ENCODE measurements at places on chromosomes 13 and 19. TPM values are rescaled to one million over a fixed set of nuclear protein-coding genes. Genes with fewer than 3 reads are reported as not detected.

DNA sequence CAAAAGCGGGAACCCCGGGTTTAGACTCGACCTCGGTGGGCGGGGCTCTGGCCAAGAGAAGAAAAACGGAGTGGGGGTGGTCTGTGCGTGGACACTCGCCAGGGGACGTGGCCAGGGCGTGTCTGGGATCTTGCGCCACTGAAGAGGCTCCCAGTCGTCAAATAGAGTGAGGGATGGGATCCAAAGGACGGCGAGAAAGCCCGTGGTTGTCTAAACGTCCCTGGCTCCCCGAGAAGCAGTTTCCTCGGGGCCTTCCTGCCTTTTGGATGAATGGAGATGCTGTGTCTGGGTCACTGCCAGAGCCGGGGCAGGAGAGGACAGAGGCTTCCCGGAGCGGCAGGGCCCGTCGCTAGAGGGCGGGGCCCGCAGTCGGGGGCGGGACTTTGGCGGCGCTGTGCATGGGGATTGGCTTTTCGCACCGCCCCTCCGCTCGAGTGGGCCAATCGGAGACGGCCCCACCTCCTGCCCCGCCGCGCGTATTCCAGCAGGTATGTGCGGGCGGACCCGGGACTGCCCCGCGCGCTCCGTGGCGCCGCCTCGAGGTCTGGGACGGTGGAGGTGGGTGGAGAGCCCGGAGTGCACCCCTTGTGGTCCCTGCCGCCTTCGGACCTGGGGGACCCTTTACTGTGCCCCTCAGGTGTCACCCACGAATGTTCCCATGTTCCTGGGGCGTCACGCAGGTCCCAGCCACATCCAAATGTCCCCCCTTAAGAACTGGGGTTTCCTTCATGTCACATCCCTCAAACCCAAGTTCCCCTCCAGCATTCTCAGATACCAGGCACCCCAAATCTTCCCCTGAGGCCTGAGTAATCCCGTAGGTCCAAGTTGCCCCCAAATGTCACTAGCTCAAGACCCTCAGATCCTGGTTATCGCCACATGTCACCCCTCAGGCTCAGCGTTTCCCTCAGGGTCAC, 38.3 kb downstream of the ZSWIM4 start:
- peak overlapping the region; percentile 90 for H3K4me3 ChIP-seq
- peak; percentile 92 for DNase-seq
- H3K27ac ChIP-seq, result peak overlapping the region; percentile 86
- peaks cover 45% of the 10 kb centered on the region for H3K4me1 ChIP-seq

Gene YIF1B
- 28.7 TPM for total RNA-seq

- H3K4me3 ChIP-seq, result no peak overlapping the region
- no peaks in the 10 kb centered on the region for H3K27me3 ChIP-seq
- no peak overlapping the region for H3K27ac ChIP-seq
- H3K36me3 ChIP-seq, result peaks cover 53% of the 10 kb centered on the region
Measured at GRCh38 chr19:51521781-51522180, 9.7 kb downstream of the SIGLEC6 start.

Gene SIPA1L3
- total RNA-seq, result 145 TPM

GRCh38 chr19:42093926-42094325, 18.0 kb downstream of the ZNF574 start:
- H3K36me3 ChIP-seq, result peaks cover 76% of the 10 kb centered on the region
- H3K4me1 ChIP-seq, result peaks cover 31% of the 10 kb centered on the region
- no peaks in the 10 kb centered on the region for H3K27me3 ChIP-seq
- H3K27ac ChIP-seq, result peak overlapping the region; percentile 24

- no peak overlapping the region for H3K27ac ChIP-seq
- H3K27me3 ChIP-seq, result no peaks in the 10 kb centered on the region
- H3K4me1 ChIP-seq, result peaks cover 23% of the 10 kb centered on the region
- H3K4me3 ChIP-seq, result no peak overlapping the region
- DNase-seq, result no peak
Measured at GRCh38 chr19:52694921-52695320, 39.9 kb downstream of the ZNF611 start.

Gene SELENOV
- not detected for total RNA-seq

DNA sequence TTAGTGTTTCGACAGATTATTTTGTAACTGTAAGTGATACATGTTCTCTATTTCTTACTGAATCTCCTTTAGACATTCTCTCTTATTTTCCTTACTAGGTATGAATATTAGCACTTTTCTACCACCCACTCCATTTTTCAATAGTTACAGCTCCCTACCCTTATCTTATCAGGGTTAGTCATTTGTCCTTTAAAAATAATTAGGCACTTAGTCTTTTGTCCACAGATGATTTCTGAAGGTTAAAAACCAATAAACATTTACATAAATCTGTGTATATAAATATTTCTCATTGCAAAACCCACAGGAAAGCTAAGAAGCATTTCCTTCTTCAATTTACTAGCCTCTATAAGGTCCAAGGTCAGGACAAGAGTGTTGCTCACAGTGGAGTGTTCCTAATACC, 624.1 kb upstream of the MIR17HG start:
- H3K4me1 ChIP-seq, result no peaks in the 10 kb centered on the region
- no peaks in the 10 kb centered on the region for H3K36me3 ChIP-seq
- H3K4me3 ChIP-seq, result no peak overlapping the region

- H3K36me3 ChIP-seq, result peaks cover 24% of the 10 kb centered on the region
- H3K4me3 ChIP-seq, result peak overlapping the region; percentile 33
- peaks cover 7% of the 10 kb centered on the region for H3K27me3 ChIP-seq
- H3K4me1 ChIP-seq, result peaks cover 45% of the 10 kb centered on the region
- H3K27ac ChIP-seq, result peak overlapping the region; percentile 46
Measured at GRCh38 chr19:53877361-53877766, 4.6 kb upstream of the PRKCG start.

DNA sequence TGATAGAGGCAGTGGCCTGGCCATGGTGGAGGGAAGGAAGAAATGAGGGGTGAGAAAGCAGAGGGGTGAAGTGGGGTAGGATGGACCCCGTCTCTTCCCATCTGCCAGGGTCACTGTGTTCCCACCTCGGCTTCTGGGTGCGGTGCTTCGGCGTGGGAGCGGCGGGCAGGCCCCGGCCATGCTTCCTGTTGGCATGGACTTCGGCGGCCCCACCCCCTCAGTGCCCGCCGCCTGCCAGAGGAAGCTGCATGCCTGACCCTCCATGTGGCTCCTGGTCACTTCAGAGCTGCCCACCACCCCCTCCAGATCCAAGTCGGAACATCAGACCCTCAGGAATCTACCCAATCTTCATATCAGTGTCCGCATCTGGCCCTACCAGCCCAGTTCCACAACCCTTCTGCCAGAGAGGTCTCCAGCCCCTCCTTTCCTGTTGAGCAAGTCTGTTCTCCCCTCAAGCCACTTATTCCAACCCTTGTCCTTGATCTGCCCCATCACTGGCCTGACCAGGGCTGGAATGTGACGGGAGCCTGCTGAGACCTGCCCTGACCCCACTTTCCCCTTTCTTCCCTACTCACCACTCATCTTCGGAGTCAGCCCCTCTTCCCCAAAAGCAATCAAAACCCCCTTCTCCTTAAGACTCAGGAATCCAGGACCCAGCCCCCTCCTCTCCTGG, 1.5 kb downstream of the KCNN4 start:
- peak overlapping the region; percentile 94 for H3K27ac ChIP-seq
- H3K36me3 ChIP-seq, result peaks cover 47% of the 10 kb centered on the region
- peak overlapping the region; percentile 88 for H3K4me3 ChIP-seq
- DNase-seq, result no peak
- peaks cover 81% of the 10 kb centered on the region for H3K4me1 ChIP-seq

- peaks cover 42% of the 10 kb centered on the region for H3K4me1 ChIP-seq
- H3K4me3 ChIP-seq, result no peak overlapping the region
- H3K27ac ChIP-seq, result no peak overlapping the region
- no peak for DNase-seq
Measured at GRCh38 chr13:97234236-97234635, 12.1 kb downstream of the MBNL2 start.

DNA sequence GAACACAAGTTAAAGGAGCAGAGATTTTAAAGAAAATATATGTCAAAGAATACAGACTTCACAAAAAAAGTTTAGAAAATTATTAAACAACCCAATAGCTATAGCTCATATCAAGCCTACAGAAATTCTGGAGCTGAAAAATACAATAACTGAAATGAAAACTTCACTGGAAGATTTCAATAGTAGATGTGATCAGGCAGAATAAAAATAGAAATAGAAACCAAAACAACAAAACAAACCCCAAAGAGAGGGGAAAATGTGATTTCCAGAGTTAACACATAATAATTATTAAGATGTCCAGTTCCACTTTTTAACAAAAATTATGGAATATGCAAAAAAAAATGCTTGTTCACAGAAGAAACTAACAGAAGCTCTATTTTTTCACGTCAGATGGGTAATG, 23.6 kb downstream of the LRRC63 start:
- no peaks in the 10 kb centered on the region for H3K4me1 ChIP-seq
- no peak for DNase-seq
- peaks cover 17% of the 10 kb centered on the region for H3K27me3 ChIP-seq
- H3K4me3 ChIP-seq, result no peak overlapping the region
- peaks cover 9% of the 10 kb centered on the region for H3K36me3 ChIP-seq
- H3K27ac ChIP-seq, result no peak overlapping the region

Gene RDH8
- not detected for total RNA-seq

- no peak for DNase-seq
- peaks cover 42% of the 10 kb centered on the region for H3K36me3 ChIP-seq
- H3K27ac ChIP-seq, result no peak overlapping the region
- H3K4me3 ChIP-seq, result no peak overlapping the region
- no peaks in the 10 kb centered on the region for H3K27me3 ChIP-seq
Measured at GRCh38 chr13:94620286-94620896, 18.7 kb downstream of the GPR180 start.

- peak within 1 kb of the TSS; percentile 88 for H3K4me3 ChIP-seq
- H3K4me1 ChIP-seq, result peaks cover 18% of the 10 kb centered on the region
- no peaks in the 10 kb centered on the region for H3K27me3 ChIP-seq
- H3K27ac ChIP-seq, result peak within 1 kb of the TSS; percentile 77
- peaks cover 5% of the 10 kb centered on the region for H3K36me3 ChIP-seq
- no peak for DNase-seq
Measured at GRCh38 chr19:531753-532560, at the start of gene CDC34. Gene CDC34 (plus strand): TSS chr19:531760. CDS start chr19:531932, 172 bp downstream.

Gene ZNF208
- total RNA-seq, result 10.5 TPM

DNA sequence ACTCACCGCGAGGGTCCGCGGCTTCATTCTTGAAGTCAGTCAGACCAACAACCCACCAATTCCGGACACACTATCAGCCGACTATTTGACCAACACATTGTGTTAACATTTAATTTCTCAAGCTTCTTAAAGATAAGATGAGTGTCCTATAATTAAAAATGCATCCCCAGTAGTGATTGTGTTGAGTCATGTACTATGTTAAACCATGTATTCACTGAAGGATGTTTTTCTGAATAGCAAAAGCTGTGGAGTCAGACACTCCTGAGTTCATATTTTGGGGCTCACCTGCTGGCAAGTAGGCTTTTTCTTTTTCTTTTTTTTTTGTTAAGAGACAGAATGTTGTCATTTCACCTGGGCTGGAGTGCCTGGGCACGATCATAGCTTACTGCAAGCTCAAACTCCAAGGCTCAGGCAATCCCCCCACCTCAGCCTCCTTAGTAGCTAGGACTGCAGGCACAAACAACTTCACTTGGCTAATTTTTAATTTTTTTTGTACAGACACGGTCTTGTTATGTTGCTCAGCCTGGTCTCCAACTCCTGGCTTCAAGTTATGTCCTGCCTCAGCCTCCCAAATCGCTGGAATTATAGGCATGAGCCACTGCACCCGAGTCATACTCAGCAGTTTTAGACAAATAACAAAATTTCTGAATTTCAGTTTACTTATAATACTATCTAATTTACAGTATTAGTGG, 606.9 kb downstream of the PCDH9 start:
- no peak overlapping the region for H3K27ac ChIP-seq
- no peaks in the 10 kb centered on the region for H3K36me3 ChIP-seq
- no peaks in the 10 kb centered on the region for H3K4me1 ChIP-seq

GRCh38 chr19:51861870-51862622, 25.7 kb downstream of the ZNF577 start:
- no peaks in the 10 kb centered on the region for H3K4me1 ChIP-seq
- no peak for DNase-seq
- H3K4me3 ChIP-seq, result no peak overlapping the region
- H3K27me3 ChIP-seq, result no peaks in the 10 kb centered on the region
- peaks cover 56% of the 10 kb centered on the region for H3K36me3 ChIP-seq
- H3K27ac ChIP-seq, result no peak overlapping the region

Gene TEKTIP1
- 8.1 TPM for total RNA-seq

GRCh38 chr19:33550768-33551167, 29.2 kb upstream of the PEPD start:
- no peaks in the 10 kb centered on the region for H3K27me3 ChIP-seq
- no peaks in the 10 kb centered on the region for H3K4me1 ChIP-seq

DNA sequence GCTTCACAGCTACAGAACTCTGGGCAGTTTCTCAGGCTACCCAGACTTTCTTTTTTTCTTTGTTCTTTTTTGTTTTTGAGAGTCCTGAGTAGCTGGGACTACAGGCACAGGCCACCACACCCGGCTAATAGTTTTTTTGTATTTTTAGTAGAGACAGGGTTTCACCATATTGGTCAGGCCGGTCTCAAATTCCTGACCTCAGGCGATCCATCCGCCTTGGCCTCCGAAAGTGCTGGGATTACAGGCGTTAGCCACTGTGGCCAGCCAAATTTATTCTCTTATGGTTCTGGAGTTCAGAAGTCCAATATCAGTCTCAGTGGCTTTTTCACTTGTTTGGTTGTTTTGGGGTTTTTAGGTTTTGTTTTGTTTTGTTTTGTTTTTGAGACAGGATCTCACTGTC, 12.4 kb downstream of the MEIOSIN start:
- no peaks in the 10 kb centered on the region for H3K36me3 ChIP-seq
- no peak overlapping the region for H3K27ac ChIP-seq
- no peaks in the 10 kb centered on the region for H3K4me1 ChIP-seq
- DNase-seq, result no peak
- no peak overlapping the region for H3K4me3 ChIP-seq
- peaks cover 21% of the 10 kb centered on the region for H3K27me3 ChIP-seq

GRCh38 chr13:59931621-59932020, 232.1 kb downstream of the DIAPH3 start:
- no peak overlapping the region for H3K4me3 ChIP-seq
- no peak overlapping the region for H3K27ac ChIP-seq
- H3K27me3 ChIP-seq, result no peaks in the 10 kb centered on the region

- H3K27ac ChIP-seq, result no peak overlapping the region
- H3K4me3 ChIP-seq, result no peak overlapping the region
- no peaks in the 10 kb centered on the region for H3K4me1 ChIP-seq
- no peaks in the 10 kb centered on the region for H3K27me3 ChIP-seq
- DNase-seq, result no peak
Measured at GRCh38 chr13:106859533-106859904, 291.6 kb upstream of the ARGLU1 start.

DNA sequence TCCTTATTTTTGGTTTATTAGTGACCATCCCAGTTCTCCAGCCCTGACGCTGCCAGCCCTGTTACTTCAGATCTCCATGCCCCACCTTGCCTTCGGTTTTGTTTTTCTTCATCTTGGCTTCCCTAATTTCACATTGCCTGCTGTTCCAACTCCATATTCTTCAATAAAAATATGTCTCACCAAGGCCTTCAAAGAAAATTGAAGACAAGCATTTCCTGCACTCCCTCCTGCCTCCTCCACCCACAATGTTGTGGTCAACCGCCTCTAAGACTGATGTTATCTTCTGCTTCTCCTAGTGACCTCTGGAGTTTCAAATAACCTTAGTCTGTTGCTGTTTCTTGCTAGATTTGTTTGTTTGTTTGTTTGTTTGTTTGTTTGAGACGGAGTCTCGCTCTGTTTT, 14.6 kb downstream of the PLD3 start:
- H3K27ac ChIP-seq, result no peak overlapping the region
- peaks cover 6% of the 10 kb centered on the region for H3K36me3 ChIP-seq
- H3K4me3 ChIP-seq, result no peak overlapping the region
- no peaks in the 10 kb centered on the region for H3K27me3 ChIP-seq

GRCh38 chr19:45638930-45639729, at the start of gene EML2:
Gene EML2 (minus strand): TSS chr19:45639397. CDS start chr19:45639376, 21 bp downstream.
- peak within 1 kb of the TSS; percentile 92 for H3K4me3 ChIP-seq
- peak; percentile 67 for DNase-seq
- peaks cover 14% of the 10 kb centered on the region for H3K36me3 ChIP-seq
- H3K27me3 ChIP-seq, result no peaks in the 10 kb centered on the region
- H3K4me1 ChIP-seq, result peaks cover 39% of the 10 kb centered on the region
- H3K27ac ChIP-seq, result peak within 1 kb of the TSS; percentile 90

Gene RFPL4A
- not detected for total RNA-seq

Gene RYR1
- 4.1 TPM for total RNA-seq

Measured in activated B cell treated with CpG ODN at 0.5 μM for 24 hours (primary cell).